ENCODE measurements at places on chromosomes 1 and 21.

DNA sequence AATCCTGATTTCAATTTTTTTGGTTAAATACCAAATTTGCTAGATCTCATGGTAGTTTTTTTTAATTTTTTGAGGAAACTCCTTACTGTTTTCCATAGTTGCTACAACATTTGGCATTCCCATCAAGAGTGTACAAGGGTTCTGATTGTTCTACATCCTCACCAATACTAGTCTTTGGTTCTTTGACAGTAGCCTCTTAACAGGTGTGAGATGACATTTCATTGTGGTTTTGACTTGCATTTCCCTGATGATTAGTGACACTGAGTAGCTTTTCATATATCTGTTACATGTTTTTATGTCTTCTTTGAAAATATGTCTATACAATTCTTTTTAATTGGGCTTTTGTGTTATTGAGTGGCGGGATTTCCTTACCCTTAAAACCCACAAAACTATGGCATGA is 20.9 kb upstream of the RGS13 start:
- no peaks in the 10 kb centered on the region for H3K4me1 ChIP-seq
- H3K4me3 ChIP-seq: no peak overlapping the region
- no peaks in the 10 kb centered on the region for H3K36me3 ChIP-seq
- H3K27ac ChIP-seq: no peak overlapping the region
- no peak for DNase-seq
- H3K27me3 ChIP-seq: peaks cover 2% of the 10 kb centered on the region

GRCh38 chr1:203116091-203116820 is 11.3 kb upstream of the ADORA1 start:
- H3K4me1 ChIP-seq: peaks cover 10% of the 10 kb centered on the region
- H3K36me3 ChIP-seq: no peaks in the 10 kb centered on the region
- no peak for DNase-seq

GRCh38 chr1:7755448-7755847 is 15.6 kb upstream of the VAMP3 start:
- H3K27ac ChIP-seq: no peak overlapping the region
- no peak overlapping the region for H3K4me3 ChIP-seq
- H3K27me3 ChIP-seq: no peaks in the 10 kb centered on the region
- DNase-seq: no peak
- H3K36me3 ChIP-seq: peaks cover 4% of the 10 kb centered on the region

DNA sequence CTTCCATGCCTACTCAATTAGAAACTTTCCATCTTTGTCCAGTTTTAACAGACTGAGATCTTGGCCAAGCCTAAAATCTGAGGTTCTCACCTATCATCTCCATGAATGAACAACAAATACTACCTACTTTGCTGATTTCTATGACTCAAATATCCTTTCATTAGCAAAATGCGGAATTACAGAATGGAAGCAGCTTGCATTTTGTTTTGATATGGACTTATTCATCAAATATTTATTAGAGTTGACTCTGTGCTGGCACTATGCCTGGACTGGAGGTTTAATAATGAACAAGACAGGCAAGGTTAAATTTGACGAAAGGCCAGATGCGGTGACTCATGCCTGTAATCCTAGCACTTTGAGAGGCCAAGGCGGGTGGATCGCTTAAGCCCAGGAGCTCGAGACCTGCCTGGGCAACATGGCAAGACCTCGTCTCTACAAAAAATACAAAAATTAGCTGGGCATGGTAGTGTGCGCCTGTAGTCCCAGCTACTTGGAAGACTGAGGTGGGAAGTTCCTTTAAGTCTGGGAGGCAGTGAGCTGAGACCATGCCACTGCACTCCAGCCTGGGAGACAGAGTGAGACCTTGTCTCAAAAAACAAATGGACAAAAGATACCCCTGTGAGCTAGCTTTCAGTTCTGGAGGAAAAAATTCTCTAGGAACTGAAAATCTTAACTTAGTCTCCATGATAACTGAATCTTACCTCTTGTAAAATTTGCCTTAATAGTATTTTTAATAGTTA is 29.4 kb upstream of the SOD1 start:
- H3K36me3 ChIP-seq: no peaks in the 10 kb centered on the region
- peaks cover 5% of the 10 kb centered on the region for H3K27me3 ChIP-seq
- H3K4me3 ChIP-seq: no peak overlapping the region

DNA sequence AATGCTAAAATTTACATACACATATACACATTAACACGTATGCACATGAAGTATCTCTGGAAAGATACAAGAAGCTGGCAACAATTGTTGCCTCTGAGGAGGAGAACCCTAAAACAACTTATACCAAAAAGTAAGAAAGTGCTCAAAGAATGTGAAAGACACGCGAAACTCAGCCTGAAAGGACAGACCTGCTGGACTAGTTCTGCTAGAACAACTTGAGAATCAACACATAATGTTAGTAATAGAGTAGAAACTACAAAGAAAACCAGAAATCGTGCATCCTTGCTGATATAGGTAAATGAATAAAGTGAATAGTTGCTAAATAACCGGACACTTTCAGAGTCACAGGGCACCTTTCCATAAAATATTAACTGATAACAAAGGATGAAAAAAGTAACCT is 242.5 kb downstream of the RERE start:
- no peaks in the 10 kb centered on the region for H3K27me3 ChIP-seq
- H3K4me3 ChIP-seq: no peak overlapping the region
- no peaks in the 10 kb centered on the region for H3K36me3 ChIP-seq
- no peak overlapping the region for H3K27ac ChIP-seq
- peaks cover 35% of the 10 kb centered on the region for H3K4me1 ChIP-seq

DNA sequence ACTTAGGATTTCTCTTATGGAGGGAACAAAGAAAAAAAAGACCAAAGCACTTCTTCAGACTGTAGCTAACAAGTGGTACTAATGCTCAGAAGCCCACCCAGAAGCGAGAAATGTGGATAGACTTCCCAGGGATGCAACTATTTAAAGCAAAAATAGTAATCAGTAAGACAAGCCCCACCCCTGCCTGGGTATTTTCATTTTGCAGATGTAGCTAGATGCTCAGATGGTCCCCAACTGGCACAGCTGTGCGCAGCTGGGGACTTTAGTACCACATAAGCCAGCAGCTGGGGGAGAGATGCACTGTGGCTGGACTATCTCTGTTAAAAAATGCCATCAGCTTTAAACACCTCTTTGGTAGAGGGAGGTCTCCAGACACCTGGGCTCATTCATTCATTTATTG is 77.8 kb upstream of the SPAG17 start:
- DNase-seq: no peak
- H3K36me3 ChIP-seq: no peaks in the 10 kb centered on the region
- H3K27me3 ChIP-seq: no peaks in the 10 kb centered on the region
- no peaks in the 10 kb centered on the region for H3K4me1 ChIP-seq
- H3K27ac ChIP-seq: no peak overlapping the region

- no peak overlapping the region for H3K4me3 ChIP-seq
- H3K36me3 ChIP-seq: no peaks in the 10 kb centered on the region
- H3K27ac ChIP-seq: peak overlapping the region; percentile 39
- no peak for DNase-seq
- H3K27me3 ChIP-seq: no peaks in the 10 kb centered on the region
- peaks cover 1% of the 10 kb centered on the region for H3K4me1 ChIP-seq
These were observed 126.7 kb downstream of the PGBD5 start for GRCh38 chr1:230299191-230300006.

GRCh38 chr1:31576201-31576669 is at the start of gene TINAGL1:
Gene TINAGL1, plus strand, starts transcription at chr1:31576515. Its CDS starts 634 bp downstream, at chr1:31577149.
- H3K36me3 ChIP-seq: no peaks in the 10 kb centered on the region
- no peak within 1 kb of the TSS for H3K4me3 ChIP-seq
- H3K4me1 ChIP-seq: peaks cover 12% of the 10 kb centered on the region
- no peak within 1 kb of the TSS for H3K27ac ChIP-seq
- peaks cover 2% of the 10 kb centered on the region for H3K27me3 ChIP-seq
- no peak for DNase-seq

DNA sequence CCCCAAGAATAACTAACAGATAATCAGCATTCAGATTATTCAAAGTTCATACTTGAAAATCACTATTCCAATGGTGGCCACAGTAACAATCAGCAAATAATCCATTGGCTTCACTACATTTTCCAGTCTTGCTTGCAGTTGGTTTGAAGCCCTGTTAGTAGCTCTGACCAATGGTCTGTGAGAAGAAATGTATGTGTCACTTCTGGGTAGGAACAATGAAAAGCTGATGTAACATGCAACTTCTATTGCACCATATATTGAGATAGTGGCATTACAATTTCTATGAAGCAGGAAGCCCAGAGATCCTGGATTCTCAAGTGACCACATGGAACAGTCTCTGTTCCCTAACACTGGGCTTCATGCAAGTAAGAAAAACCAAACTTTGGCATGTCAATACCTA is 250.9 kb upstream of the DAB1 start:
- H3K27me3 ChIP-seq: peaks cover 2% of the 10 kb centered on the region
- H3K36me3 ChIP-seq: no peaks in the 10 kb centered on the region
- no peak for DNase-seq
- no peak overlapping the region for H3K27ac ChIP-seq
- H3K4me3 ChIP-seq: no peak overlapping the region

- peaks cover 14% of the 10 kb centered on the region for H3K4me1 ChIP-seq
- DNase-seq: no peak
- H3K27ac ChIP-seq: no peak overlapping the region
These were observed 7.1 kb upstream of the PEF1 start for GRCh38 chr1:31651766-31652165.

DNA sequence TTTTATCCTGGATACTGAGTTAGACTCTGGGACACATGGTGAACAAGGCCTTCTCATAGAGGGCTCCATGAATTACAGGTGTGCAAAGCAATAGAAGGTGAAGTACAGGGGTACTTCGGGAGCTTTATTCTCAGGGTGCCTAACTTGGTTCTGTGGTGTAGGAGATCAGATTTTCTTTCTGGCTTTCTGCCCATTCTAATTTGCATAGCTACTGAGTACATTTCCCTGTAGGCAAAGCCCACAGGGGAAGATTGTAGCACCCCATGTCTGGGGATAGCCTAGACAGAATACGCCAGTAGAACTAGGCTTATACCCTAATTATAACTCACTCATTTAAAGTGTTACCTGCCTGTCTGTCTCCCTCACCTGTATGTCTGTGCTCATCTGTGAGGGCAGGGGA is 49.7 kb downstream of the PGM1 start:
- H3K4me1 ChIP-seq: no peaks in the 10 kb centered on the region
- no peaks in the 10 kb centered on the region for H3K27me3 ChIP-seq
- no peaks in the 10 kb centered on the region for H3K36me3 ChIP-seq

GRCh38 chr1:85615586-85616363 is 35.2 kb downstream of the CCN1 start:
- H3K4me1 ChIP-seq: no peaks in the 10 kb centered on the region
- no peaks in the 10 kb centered on the region for H3K27me3 ChIP-seq
- H3K27ac ChIP-seq: no peak overlapping the region
- peaks cover 7% of the 10 kb centered on the region for H3K36me3 ChIP-seq
- no peak for DNase-seq

DNA sequence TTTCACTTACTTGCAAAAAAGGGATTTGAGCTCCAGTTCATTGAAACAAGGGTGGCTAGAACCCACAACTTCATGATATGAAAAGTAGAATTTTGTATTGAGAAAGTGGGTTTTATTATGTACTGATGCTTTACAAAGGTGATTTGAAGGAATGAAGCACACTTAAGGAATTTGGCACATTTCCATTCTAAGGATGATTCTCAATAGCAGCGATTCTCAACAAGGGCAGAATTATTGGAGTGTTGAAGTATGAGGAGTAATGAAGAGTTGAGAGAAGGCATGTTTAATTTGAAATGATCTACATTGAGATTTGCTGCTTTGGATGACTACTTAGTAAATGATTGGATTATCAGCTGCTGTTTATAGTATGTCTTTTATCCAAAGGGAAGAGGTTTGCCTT is 54.7 kb downstream of the FNBP1L start:
- peaks cover 24% of the 10 kb centered on the region for H3K4me1 ChIP-seq
- no peak overlapping the region for H3K4me3 ChIP-seq
- H3K27ac ChIP-seq: no peak overlapping the region
- no peak for DNase-seq
- H3K36me3 ChIP-seq: peaks cover 7% of the 10 kb centered on the region

- no peak for DNase-seq
- no peak overlapping the region for H3K27ac ChIP-seq
- no peak overlapping the region for H3K4me3 ChIP-seq
- H3K27me3 ChIP-seq: no peaks in the 10 kb centered on the region
These were observed 122.6 kb downstream of the KCNJ6 start for GRCh38 chr21:37793660-37794059.

- H3K4me3 ChIP-seq: no peak overlapping the region
- peaks cover 6% of the 10 kb centered on the region for H3K27me3 ChIP-seq
- peaks cover 29% of the 10 kb centered on the region for H3K4me1 ChIP-seq
- H3K27ac ChIP-seq: peak overlapping the region; percentile 82
These were observed 707 bp downstream of the PRCC start for GRCh38 chr1:156767879-156768604.

- H3K27ac ChIP-seq: peak overlapping the region; percentile 11
- DNase-seq: peak; percentile 26
- peaks cover 10% of the 10 kb centered on the region for H3K4me1 ChIP-seq
These were observed 26.5 kb upstream of the AVPR1B start for GRCh38 chr1:206143537-206144172.

DNA sequence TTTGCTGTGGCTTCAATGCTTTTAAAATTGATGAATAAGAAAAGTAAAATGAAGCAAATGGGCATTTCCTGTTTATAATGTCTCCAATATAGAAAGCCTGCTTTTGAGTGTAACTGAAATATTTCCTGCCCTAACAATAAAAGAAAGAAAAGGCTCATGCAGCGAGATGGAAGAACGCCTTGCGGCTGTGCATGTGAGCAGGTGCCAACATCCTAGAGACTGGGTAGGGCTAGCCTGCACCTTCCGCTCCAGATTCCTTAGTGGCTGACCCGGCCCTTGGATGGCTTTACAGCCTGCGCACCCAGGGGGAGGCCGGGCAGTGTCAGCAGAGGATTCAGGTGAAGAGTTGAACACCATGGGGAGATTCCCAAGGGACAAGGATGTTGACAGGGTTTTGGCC is 21.8 kb downstream of the CNIH3 start:
- no peak overlapping the region for H3K4me3 ChIP-seq
- H3K4me1 ChIP-seq: peaks cover 25% of the 10 kb centered on the region
- H3K36me3 ChIP-seq: no peaks in the 10 kb centered on the region
- DNase-seq: no peak
- peaks cover 6% of the 10 kb centered on the region for H3K27me3 ChIP-seq

DNA sequence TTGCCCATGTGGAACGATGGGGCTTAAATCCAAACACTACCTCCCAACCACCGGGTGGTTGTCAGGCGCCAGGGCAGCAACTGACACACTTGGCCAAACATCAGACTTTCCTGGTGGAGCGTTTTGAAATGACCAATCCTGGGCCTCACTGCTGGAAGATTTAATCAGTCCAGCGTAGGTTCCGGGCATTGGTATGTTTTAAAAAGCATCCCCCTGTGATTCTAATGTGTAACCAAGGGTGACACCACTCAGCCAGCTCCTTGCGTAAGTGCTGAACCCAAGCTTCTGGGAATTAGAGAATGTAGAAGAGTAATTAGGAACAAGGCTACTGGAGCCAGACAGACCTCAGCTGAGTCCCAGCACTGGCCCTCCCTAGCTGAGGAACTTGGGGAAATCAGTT is 44.8 kb upstream of the KAZN start:
- H3K4me1 ChIP-seq: peaks cover 8% of the 10 kb centered on the region
- H3K36me3 ChIP-seq: no peaks in the 10 kb centered on the region
- no peak for DNase-seq
- no peak overlapping the region for H3K4me3 ChIP-seq

- H3K4me1 ChIP-seq: no peaks in the 10 kb centered on the region
- H3K36me3 ChIP-seq: peaks cover 6% of the 10 kb centered on the region
These were observed 35.4 kb downstream of the RBM11 start for GRCh38 chr21:14251336-14251735.

- no peaks in the 10 kb centered on the region for H3K36me3 ChIP-seq
- H3K27ac ChIP-seq: peak overlapping the region; percentile 77
- no peaks in the 10 kb centered on the region for H3K4me1 ChIP-seq
- DNase-seq: peak; percentile 64
These were observed 512 bp downstream of the PIAS3 start for GRCh38 chr1:145858238-145858900.

- no peak overlapping the region for H3K4me3 ChIP-seq
- H3K36me3 ChIP-seq: no peaks in the 10 kb centered on the region
- no peaks in the 10 kb centered on the region for H3K27me3 ChIP-seq
- no peak for DNase-seq
- H3K27ac ChIP-seq: no peak overlapping the region
These were observed 22.4 kb upstream of the RBBP5 start for GRCh38 chr1:205144046-205144720.

All from glutamatergic neuron (in vitro differentiated cells).